Activated CD4-positive, CD25-positive, alpha-beta regulatory T cell treated with anti-CD3 and anti-CD28 coated beads, Interleukin-2, amount 50 U/mL, for 24 hours (primary cell): ENCODE measurements at places on chromosomes 12 and 14.
A peak's percentile ranks its signal among the peaks of the same experiment; 100 is the strongest.

GRCh38 chr12:106455111-106455510, 97.6 kb downstream of the POLR3B start:
- ATAC-seq: no peak

GRCh38 chr12:68236421-68237059, 10.9 kb upstream of the IL26 start:
- ATAC-seq: peak; percentile 57

DNA sequence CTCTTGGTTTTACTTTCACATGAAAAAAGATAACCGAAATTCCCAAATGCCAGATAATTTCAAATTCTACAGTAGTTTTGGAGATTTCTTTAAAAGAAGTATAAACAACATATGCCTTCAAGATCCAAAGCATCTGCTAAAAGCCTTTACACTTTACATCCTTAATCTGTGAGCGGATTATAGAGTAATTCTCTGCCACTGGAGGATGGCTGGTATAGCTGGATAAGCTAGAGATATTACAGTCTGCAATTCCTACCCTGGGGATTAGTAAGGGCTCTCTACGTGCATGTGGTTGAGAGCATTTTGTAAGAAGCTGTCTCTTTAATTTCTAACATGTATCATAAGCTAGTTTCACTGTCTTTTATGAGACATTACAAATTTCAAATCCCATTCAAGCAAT, 240.3 kb upstream of the HMGA2 start:
- ATAC-seq: no peak

DNA sequence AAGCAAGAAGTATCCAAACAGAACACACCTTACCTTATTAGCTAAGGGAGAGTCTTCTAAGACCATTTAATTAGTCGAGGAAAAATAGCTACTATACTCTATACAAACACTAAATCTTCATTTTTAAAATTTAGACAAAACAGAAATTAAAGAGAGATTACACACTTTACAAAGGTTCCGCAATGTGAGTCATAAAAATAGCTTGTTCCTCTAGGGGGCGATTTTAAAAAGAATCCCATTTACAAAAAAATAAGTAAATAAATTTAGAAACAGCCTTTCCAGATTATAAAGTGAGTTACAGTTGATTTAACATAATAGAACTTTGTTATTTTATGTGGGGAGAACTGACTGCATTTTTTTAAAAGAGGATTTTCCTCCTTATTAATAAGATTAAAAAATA, 201.6 kb downstream of the PAX9 start:
- no peak for ATAC-seq

- no peak for ATAC-seq
Measured at GRCh38 chr12:2735432-2735831, 59.3 kb upstream of the FKBP4 start.

GRCh38 chr12:92733181-92733580, 30.4 kb downstream of the PLEKHG7 start:
- no peak for ATAC-seq

DNA sequence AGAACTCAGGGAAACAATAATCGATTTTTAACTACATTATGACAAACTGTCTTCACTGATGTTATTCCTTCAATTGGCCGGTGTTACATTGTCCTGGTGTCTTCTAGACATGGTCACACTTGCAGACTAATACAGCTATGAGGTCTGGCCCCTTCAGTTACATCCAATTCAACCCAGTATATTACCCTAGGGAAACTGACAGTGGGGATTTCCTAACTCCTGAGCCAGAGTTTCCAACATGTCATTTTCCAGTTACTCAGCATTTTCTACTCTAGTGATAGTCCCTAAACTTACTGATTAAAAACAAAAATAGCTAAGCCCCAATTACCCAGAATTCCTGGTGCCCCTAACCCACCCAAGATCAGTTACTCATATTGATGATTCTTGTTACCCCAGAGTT, 21.1 kb downstream of the IFNG start:
- ATAC-seq: peak; percentile 58

- ATAC-seq: no peak
Measured at GRCh38 chr14:44639781-44640385, 132.8 kb upstream of the FSCB start.

- ATAC-seq: no peak
Measured at GRCh38 chr14:89489761-89490437, 72.9 kb upstream of the FOXN3 start.

DNA sequence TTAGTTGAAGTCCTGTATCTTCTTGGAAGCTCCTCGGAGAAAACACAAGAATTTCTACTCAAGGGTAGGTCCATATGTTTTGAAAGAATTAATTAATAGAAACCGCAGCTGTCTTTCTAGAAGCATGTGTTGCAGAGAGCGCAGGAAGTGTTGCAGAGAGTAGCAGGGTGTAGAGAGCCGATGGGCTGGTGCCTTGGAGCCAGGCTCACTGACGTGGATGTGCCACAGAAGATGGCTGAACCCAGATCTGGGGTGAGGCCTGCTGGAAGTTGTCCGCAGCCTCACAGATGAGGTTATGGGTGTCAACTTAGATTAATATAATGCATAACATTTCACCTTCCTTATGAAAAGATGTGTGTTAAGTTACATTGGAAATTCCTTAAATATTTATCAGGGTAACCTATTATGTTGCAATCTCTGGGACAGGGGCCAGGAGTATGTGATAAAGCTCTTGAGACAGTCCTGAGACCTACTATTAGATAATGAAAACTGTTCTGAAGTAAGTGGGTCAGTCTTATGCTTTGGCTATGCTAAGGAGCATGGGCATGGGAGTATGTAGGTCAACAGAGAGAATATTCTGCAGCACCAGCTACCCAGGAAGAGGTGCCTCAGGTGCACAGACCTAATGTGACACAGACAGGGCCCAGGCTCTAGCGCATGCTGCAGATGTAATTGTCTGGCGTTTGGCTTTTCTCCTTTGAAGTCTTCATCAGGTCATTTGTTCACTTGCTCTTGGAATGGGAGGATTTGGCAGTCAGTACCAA, 973.3 kb downstream of the BCL11B start:
- ATAC-seq: no peak

DNA sequence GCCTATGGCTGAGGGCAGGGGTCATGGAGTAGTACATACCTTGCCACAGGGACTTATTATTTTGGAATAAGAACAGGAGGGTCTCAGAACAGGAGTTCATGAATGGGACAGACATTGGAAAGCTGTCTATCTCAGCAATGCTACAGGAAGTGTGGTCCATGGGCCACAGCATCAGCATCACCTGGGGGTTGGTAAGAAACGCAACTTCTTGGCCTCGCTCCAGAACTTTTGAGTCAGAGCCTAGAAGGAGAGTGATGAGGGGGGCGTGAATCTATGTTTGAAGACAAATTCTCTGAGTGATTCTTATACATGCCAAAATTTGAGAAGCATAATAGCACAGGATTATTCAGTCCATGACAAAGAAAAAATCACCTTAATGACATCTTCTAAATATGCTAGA, 156.6 kb downstream of the RPAP3 start:
- no peak for ATAC-seq

GRCh38 chr12:52751795-52752194, 25.4 kb downstream of the KRT76 start:
- no peak for ATAC-seq

- ATAC-seq: no peak
Measured at GRCh38 chr14:92175811-92176210, 54.0 kb downstream of the CPSF2 start.

DNA sequence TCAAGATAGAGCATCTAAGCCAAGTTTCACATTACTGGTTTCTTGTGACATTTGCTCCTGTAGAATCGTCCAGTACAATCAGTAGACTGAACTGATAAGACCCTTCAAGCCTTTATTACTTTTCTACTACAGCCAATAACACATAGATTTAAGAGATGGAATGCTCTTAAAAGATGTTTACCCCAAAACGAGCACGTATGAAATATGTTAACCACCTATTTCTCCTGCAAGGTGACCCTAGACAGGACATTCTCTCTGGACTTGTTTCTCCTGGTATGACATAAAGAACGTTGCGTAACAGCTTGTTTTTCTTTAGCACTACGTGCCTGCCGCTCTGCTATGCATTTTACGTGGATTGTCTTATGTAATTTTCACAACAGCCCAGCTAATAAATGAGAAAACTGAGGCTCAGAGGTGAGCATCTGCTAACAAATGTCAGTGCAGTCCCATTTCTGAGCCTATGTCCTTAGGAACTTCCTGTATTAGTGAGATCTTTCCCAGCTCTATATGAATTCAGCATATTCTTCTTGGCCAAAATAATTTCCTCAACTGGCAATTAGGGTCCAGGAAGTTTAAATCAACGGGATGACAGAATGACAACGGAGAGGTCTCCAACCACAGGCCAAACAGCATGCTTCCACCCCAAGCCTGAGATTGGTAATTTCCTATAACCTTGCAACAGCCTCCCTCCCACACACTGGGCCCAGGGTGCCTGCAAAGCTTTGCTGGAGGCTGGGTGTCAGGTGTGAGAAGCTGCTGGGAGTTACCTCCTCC, 3.7 kb downstream of the NFKBIA start:
- no peak for ATAC-seq

GRCh38 chr14:21734457-21735074, 60.9 kb upstream of the OR4E1 start:
- ATAC-seq: no peak

DNA sequence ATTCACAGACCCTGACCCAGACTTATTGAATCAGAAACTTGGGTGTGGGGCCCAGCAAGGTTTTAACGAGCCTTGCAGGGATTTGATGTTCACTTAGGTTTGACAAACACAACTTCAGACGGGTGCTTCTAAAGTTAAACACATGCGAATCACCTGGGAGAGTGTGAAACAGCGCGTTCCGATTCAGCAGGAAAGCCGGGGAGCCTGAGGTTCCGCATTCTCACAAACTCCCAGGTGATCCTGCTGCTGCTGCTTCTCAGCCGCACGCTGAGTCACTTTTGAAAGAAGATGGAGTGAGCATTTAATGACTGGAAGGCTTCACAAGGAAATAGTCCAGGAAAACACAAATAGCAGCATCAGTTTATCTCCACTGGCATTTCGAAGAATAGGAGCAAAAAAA, 44.2 kb upstream of the DDX11 start:
- no peak for ATAC-seq

- no peak for ATAC-seq
Measured at GRCh38 chr14:37594971-37595808, at the start of the genes FOXA1 and TTC6. Gene FOXA1 (minus strand): TSS chr14:37595249. CDS start chr14:37594972, 277 bp downstream. Gene TTC6 (plus strand): TSS chr14:37595629. CDS start chr14:37622065, 26,436 bp downstream.

DNA sequence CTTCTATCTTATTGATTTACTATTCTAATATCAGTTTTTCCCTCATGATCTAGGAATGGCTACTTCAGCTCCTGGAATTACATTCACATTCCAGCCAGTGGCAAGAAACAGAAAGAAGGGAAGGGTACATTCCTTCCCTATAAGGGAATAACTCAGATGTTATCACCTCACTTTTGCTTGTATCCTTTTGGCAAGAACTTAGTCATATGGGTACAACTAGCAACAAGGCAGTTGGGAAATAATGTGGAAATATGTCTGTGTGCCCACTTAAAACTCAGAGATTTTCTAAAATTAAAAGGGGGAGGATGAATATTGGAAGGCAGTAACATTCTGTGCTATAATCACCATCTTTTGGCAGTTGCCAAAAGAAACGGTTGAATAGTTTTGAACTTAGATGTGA, 85.6 kb downstream of the MSRB3 start:
- ATAC-seq: no peak

- peak; percentile 32 for ATAC-seq
Measured at GRCh38 chr14:106094654-106095189, 568.3 kb downstream of the TMEM121 start.

GRCh38 chr14:101257551-101257950, 303.7 kb upstream of the DIO3 start:
- no peak for ATAC-seq

DNA sequence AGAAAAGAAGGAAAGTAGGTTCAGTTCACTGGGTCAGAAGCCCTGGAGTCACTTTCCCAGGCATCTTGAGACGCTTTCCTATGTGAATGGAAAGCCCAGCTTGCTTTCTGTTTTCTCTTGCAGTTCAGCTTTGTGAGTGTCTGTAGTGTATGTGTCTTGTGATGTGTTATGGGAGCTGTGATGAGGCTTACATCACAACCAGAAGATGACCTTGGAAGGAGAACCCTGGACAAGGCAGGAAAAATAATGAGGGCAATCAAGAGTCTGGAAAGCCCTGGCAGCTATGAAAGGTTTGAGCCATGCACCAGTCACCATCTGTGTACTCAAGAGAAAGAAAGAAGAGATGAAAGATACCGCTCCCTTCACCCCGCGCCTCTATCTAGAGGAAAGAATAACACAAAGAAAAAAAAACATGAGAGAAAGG, 35.2 kb upstream of the PTGR2 start:
- no peak for ATAC-seq

- no peak for ATAC-seq
Measured at GRCh38 chr12:123141615-123142517, 9.0 kb downstream of the PITPNM2 start.

- ATAC-seq: no peak
Measured at GRCh38 chr12:110862329-110862728, 15.5 kb downstream of the CCDC63 start.

GRCh38 chr12:93741659-93742109, 64.5 kb downstream of the CRADD start:
- peak; percentile 43 for ATAC-seq

DNA sequence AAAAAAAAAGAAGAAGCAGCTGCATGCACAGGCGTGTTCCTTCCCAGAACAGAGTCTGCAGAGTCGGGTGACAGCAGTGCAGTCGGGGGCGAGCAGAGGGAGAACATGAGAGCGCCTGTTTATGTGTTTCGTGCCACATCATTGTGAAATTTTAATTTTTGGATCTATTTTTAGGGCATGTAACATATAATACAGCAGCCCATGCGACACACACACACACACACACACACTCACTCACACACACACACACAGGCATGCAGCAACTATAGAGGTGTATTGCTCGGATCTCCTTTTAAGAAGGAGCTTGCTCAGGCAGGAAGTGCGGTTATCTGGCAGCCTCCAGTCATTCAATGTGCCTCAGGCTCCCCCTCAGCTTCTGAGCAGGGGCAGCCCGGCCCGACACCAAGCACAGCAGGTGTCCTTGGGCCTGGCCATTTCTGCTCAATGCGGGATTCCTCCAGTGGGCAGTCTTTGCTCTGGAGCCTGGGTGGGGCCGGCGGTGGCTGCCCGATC, 71.8 kb downstream of the ZNF664 start:
- ATAC-seq: no peak

- no peak for ATAC-seq
Measured at GRCh38 chr12:129631316-129631715, 272.5 kb downstream of the TMEM132D start.

GRCh38 chr12:116502989-116503496, 56.1 kb upstream of the MAP1LC3B2 start:
- no peak for ATAC-seq

GRCh38 chr14:68922201-68922621, 56.9 kb downstream of the ACTN1 start:
- ATAC-seq: no peak

GRCh38 chr14:73997944-73998447, 21.1 kb downstream of the ENTPD5 start:
- no peak for ATAC-seq
